DMS53 (cell line): ENCODE measurements at places on chromosomes 2 and 18.

- DNase-seq: peak; percentile 1
Measured at GRCh38 chr2:17519486-17519885, 1.2 kb upstream of the RAD51AP2 start.

- DNase-seq: no peak
Measured at GRCh38 chr18:255171-255570, 12.7 kb downstream of the THOC1 start.

DNA sequence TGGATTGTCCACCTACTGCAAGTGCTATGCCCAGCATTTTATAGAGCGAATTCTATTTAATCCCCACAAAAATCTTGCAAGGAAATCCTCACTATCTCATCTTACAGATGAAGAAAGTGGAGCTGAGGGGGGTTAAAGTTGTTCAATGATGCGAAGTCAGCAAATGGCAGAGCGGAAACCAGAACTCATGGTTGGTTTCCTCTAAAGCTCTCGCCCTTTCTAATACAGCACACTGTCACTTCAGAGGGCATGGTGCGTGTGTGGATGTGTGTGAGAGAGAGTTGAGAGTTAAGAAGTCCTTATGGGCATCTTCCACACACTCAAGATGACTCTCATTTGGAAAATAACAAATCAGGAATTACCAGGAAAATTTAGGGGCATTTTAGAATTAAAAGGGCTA is 78.4 kb downstream of the TGFA start:
- no peak for DNase-seq

DNA sequence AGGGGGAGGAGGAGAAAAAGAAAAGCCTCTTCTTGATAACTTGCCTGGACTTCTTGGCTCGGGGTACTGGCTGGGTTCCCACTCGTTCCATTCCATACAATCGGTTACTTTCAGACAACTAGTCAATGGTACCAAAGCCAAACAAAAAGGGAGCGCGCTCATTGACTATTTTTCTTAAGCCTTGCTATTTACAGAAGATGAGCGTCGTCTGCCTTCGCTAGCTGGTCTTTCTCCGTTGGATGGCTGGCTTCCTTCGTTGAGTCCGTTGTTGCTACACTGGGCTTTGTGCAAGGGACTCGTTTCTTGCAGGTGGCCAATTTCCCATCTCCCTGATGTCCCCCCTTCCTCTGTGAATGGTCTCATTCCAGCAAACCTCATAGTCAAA is 260.4 kb downstream of the ZNF516 start:
- DNase-seq: no peak

DNA sequence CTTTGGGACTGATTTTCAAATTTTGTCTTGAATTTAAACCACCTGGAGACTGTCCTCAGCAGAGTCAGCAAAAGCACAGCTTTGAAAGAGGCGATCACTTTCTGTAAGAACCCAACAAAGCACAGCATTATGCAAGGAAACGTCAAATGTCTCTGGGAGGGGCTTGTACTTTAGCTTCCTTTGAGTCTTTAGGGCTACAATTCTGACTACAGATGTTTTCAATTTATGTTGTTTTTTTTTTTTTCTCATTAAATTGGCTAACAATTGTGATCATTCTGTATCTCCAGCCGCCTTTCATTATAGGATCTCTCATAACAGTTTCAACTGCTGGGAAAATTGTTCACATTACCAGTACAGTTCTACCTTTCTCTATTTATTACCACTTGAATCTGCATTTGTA is 48.3 kb downstream of the COL3A1 start:
- no peak for DNase-seq

DNA sequence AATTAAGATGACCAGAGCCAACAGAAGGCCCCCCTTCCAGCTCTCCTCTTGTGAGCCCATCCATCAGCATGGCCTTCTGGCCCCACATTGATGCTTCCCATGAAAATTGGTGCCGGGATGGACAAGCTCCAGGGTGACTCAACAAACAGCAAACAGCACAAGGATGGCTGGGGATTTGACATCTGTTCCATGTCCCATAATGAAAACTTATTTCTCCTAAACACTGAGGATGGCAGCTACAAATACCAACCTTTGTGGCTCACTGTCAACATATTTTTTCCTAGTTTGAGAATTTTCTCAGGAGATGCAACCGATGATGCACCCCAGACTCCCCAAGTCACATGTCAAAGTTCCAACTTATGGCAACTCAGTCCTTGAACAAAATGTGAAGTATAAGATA is 169.6 kb upstream of the SIX2 start:
- peak; percentile 38 for DNase-seq

GRCh38 chr2:98564541-98565132 is 43.7 kb downstream of the COA5 start:
- no peak for DNase-seq

- DNase-seq: no peak
Measured at GRCh38 chr2:228796386-228796785, 474.7 kb downstream of the PID1 start.

GRCh38 chr2:136175868-136176267 is 57.9 kb upstream of the CXCR4 start:
- no peak for DNase-seq
